ENCODE measurements at places on chromosomes 11 and 22. TPM values are rescaled to one million over a fixed set of nuclear protein-coding genes. Genes with fewer than 3 reads are reported as not detected.

GRCh38 chr11:105046898-105047579 is 1.9 kb upstream of the CARD16 start:
- DNase-seq: no peak

The TMEM126A gene
- total RNA-seq: 14.3 TPM

DNA sequence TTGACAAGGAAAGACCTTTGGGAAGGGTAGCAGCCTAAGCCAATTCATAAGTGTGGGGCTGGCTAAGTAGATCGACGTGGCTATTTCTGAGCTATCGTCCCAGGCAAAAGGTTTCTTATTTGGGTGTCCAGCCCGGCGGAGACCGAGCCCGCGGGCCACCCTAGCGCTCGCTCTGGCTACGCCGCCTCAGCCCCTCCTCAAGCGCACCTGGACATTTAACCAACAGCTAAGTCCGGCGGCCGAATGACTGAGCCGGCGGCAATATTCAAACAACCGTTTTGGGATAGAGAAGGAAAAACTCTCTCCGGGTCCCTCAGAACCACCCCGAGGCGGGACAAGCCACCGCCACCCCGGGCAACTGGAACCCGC is 457 bp downstream of the RNF141 start:
- DNase-seq: peak; percentile 43

DNA sequence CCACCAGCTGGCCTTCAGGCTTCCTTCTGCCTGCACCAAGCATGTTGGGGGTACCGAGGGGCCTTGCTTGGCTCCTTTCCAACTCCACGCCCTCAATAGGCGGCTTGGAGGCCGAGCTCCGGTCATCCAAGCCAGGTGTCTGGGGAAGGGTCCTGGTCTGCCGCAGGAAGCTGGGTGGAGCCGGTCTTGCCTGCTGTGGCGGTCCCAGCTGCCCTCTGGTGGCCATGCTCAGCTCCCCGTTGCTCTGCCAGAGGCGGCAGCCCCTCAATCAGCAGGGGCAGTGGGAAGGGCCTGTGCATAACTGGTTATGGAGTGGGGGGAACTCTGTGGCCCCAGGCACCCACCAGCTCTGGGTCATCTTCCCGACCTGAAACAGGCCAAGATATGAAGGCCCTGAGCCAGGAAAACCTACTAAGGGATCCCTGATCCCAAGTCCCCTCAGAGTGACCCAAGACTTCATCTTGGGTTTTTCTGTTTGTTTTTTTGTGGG is 3.2 kb downstream of the ARVCF start:
- no peak for DNase-seq

DNA sequence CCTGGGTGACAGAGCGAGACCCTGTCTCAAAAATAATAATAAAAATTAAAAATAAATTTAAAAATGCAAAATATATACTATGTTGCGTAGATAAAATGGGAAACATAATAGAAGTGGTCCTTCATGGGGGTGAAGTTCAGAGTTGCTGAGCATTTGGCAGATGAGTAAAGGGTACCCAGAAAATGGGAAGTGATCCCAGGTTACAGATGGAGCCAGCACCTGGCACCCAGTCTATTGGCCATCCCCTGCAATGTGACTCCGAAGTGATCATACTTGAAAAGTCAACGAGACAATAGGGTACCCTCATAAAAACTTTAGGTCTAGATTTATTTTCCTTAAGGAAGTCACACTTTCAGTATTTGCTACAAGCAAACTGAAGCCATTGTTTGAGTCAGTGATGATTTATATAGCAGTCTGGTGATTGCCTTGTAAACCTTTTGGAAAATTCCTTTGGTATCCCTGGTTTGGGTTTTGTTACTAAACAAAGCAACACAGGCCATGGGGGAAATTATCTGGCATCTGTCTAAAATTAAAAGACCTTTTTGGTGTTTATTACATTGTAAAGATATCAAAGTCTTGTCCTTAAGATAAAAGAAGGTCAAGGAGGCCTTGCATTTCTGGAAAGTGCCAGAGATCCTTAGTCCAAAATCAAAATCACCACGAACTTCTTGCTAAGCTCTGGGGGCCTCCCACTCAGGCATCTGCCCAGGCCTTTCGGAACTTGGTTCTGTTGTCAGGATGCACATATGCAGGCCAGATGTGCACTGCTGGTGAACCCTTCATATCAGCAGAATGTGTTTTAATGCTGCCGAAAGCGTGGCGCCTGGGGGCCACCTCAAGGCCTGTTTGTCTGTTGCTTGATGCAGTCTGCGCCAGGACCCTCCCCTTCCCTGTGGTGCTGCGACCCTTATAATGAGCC is 4.3 kb downstream of the SMARCB1 start:
- no peak for DNase-seq

DNA sequence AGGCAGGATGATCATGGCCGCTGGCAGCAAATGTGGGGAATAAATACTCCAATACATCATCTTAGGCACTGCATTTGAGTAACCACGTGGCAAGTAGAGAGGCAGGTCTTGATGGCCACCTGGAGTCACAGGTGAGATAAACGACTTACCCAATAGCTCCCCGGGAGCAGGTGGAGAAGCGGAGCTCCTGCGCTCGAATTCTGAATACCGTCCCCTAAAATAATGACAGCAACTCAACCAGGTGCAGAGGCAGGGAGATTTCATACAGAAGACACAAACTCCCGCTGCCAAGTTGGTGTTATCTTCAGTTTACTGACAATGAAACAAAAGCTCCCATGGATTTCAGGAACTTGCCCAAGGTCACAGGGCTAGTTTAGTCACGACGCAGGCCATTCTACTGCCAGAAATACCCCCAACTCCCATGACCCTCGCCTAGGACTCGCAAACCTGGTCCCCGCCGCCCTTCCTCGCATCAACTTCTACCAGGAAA is 437 bp downstream of the SLC43A3 start:
- no peak for DNase-seq

The NF2 gene
- 30.9 TPM for total RNA-seq

The CYTH4 gene
- total RNA-seq: 17.4 TPM

The TCN2 gene
- 139 TPM for total RNA-seq

The SPINDOC gene
- total RNA-seq: 12.8 TPM

- no peak for DNase-seq
Observed at GRCh38 chr22:37237371-37238268, 6.4 kb downstream of the RAC2 start.

GRCh38 chr11:44159848-44160721 is 64.6 kb downstream of the EXT2 start:
- DNase-seq: no peak

The PLAAT2 gene
- total RNA-seq: 0.65 TPM

GRCh38 chr11:3022982-3023381 is 30.9 kb upstream of the NAP1L4 start:
- DNase-seq: no peak

- no peak for DNase-seq
Observed at GRCh38 chr22:18955696-18956095, 19.6 kb upstream of the PRODH start.
